ENCODE measurements at places on chromosomes 7 and 10.

DNA sequence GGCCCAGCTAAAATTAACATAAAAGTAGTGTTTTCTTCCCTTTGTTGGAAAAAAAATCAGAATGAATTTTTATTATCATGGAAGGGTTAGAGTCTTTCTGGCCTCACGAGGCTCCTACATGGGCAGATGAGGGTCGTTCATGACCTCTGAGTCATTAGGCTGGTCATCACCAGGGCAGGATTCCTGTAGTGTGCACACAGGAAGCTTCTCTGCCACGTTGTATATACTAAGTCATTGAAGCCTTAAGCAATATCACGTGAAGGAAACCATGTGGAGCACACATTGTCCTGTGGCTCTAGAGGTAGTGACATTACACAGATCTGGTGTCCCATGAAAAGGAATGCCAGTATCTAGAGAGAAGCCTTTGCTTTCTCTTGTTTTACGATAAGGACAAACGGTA, 84.7 kb upstream of the C1QL3 start:
- no peak for DNase-seq
- H3K36me3 ChIP-seq = no peaks in the 10 kb centered on the region
- no peak overlapping the region for H3K27ac ChIP-seq

GRCh38 chr10:126770809-126771208, 100.3 kb upstream of the C10orf90 start:
- H3K27ac ChIP-seq = no peak overlapping the region
- H3K4me1 ChIP-seq = no peaks in the 10 kb centered on the region
- no peaks in the 10 kb centered on the region for H3K36me3 ChIP-seq
- H3K4me3 ChIP-seq = no peak overlapping the region

DNA sequence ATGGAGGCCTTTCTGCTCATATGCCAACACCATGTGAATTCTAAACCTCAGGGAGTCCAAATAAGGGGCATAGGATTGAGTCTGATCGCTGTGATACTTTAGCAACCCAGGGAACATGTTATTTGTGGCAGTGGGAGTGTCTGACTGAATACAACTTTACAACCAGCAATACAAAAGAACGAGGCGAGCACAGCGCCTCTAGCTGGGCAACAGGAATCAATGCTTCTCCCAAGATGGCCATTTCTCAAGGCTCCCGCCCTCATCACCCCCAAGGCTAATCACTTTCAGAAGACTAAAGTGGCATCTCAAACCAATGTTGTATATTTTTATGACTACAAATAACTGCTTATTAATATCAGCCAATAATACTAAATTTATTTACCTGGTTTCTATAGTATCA, 28.1 kb downstream of the YWHAG start:
- peaks cover 9% of the 10 kb centered on the region for H3K36me3 ChIP-seq
- H3K4me1 ChIP-seq = no peaks in the 10 kb centered on the region
- DNase-seq = peak; percentile 48

- no peaks in the 10 kb centered on the region for H3K36me3 ChIP-seq
- DNase-seq = no peak
- no peak overlapping the region for H3K4me3 ChIP-seq
- no peak overlapping the region for H3K27ac ChIP-seq
- no peaks in the 10 kb centered on the region for H3K27me3 ChIP-seq
- H3K4me1 ChIP-seq = no peaks in the 10 kb centered on the region
Observed at GRCh38 chr7:81419731-81420130, 350.1 kb downstream of the HGF start.

DNA sequence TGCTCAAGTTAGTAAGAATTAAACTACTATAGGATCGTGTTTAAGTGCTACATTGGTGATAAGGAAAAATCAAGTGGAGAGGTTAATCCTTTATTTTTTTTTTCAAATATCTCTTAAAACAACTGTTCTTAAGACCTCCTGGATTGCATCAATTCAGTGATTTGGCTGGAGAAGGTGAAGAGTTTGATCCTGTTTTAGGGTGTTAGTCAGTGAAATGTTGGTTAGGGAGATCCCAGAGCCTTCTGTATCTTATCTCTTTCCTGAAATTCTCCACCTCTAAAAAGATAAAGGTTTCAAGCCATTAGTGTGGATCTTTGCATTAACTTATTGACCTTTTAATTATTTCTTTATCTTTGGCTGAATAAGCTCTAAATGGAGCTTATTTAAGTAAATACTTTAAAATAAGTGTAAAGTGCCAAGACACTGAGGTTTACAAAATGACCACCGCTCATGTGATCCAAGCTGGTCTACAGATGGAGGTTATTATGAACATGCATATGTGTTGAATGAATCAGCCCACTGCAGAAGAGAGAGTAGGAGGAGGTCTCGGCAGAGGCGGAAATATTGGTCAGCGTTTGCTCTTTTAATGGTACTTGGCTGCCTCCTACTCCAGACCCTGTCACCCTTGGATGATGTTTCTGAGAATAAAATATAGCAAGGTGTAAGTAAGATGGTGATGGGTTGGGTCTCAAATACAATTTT, 51.8 kb upstream of the BMPER start:
- peaks cover 4% of the 10 kb centered on the region for H3K4me1 ChIP-seq
- peak; percentile 77 for DNase-seq
- no peak overlapping the region for H3K4me3 ChIP-seq
- H3K36me3 ChIP-seq = no peaks in the 10 kb centered on the region

- no peak for DNase-seq
- H3K27ac ChIP-seq = no peak overlapping the region
- no peaks in the 10 kb centered on the region for H3K27me3 ChIP-seq
- H3K36me3 ChIP-seq = no peaks in the 10 kb centered on the region
Observed at GRCh38 chr10:88317099-88317498, 266.0 kb downstream of the RNLS start.

- H3K27me3 ChIP-seq = no peaks in the 10 kb centered on the region
- H3K27ac ChIP-seq = no peak overlapping the region
- peak; percentile 18 for DNase-seq
Observed at GRCh38 chr10:47253651-47254375, 46.2 kb upstream of the GDF10 start.

- no peaks in the 10 kb centered on the region for H3K27me3 ChIP-seq
- H3K4me3 ChIP-seq = no peak overlapping the region
- H3K27ac ChIP-seq = no peak overlapping the region
- H3K36me3 ChIP-seq = no peaks in the 10 kb centered on the region
- H3K4me1 ChIP-seq = no peaks in the 10 kb centered on the region
- no peak for DNase-seq
Observed at GRCh38 chr10:30141423-30141822, 82.0 kb upstream of the JCAD start.

DNA sequence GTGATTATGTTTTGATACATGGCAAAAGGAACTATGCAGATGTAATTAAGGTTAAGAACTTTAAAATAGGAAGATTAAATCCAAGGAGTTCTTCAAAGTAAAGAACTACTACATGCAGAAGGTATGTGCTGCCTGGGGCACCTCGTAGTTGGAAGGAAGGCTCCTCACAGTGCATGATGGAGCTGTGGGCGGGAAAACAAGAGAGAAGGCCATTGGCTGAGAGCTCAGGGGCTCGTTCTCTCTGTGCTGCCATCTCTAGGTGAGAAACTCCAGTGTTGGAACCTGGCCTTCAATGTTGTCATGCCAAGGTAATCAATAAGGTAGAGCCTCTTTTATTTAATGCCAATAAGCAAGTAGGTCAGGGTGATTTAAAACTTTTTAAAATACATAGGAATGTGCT, 391.4 kb upstream of the ETV1 start:
- no peaks in the 10 kb centered on the region for H3K27me3 ChIP-seq
- no peaks in the 10 kb centered on the region for H3K36me3 ChIP-seq
- H3K4me3 ChIP-seq = no peak overlapping the region
- DNase-seq = peak; percentile 56

- peak overlapping the region; percentile 90 for H3K4me3 ChIP-seq
- peak; percentile 26 for DNase-seq
- no peak overlapping the region for H3K27ac ChIP-seq
- no peaks in the 10 kb centered on the region for H3K27me3 ChIP-seq
- H3K36me3 ChIP-seq = no peaks in the 10 kb centered on the region
Observed at GRCh38 chr7:135210888-135211178, 493 bp downstream of the WDR91 start.

DNA sequence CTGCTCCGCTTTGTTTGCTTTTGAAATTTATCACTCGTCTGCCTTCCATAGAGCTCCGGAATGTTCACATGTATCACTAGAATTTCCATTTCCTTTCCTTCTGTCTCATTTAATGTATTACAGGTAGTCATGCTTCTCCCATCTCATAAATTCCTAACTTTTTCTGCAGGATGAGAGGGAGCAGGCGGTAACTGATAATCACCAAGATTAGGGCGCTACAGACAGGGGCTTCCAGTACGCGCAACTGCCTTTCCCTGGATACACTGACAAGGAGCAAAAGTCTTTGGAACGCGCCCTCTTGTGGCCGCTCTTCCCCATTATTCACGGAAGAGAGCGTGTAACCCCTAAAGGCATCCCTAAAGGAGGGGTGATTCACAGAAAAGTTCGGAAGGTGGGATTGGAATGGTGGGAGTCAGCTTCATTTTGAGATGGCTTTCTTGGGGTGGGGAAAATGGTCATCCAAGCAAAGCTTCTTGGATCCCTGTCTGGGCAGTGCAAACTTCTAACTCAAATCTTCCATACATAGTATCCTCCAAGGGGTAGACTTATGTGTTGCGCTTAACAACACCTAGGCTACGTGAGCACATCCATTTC, 6.5 kb downstream of the INHBA start:
- H3K4me1 ChIP-seq = peaks cover 3% of the 10 kb centered on the region
- no peaks in the 10 kb centered on the region for H3K36me3 ChIP-seq
- peak; percentile 89 for DNase-seq
- H3K4me3 ChIP-seq = no peak overlapping the region

- no peak for DNase-seq
- H3K27ac ChIP-seq = no peak overlapping the region
- no peaks in the 10 kb centered on the region for H3K36me3 ChIP-seq
- H3K4me3 ChIP-seq = no peak overlapping the region
- no peaks in the 10 kb centered on the region for H3K27me3 ChIP-seq
- H3K4me1 ChIP-seq = no peaks in the 10 kb centered on the region
Observed at GRCh38 chr7:24233386-24233785, 50.6 kb upstream of the NPY start.
